Adrenal gland (tissue), 19 donors: ENCODE measurements at places on chromosomes 16 and 17. TPM values are rescaled to one million over a fixed set of nuclear protein-coding genes. Genes with fewer than 3 reads are reported as not detected.

Gene SHISA6
- total RNA-seq, result 0.60 TPM

Gene FAM171A2
- 2.8 TPM for total RNA-seq

Gene ALOX12
- not detected for total RNA-seq

Gene ORC6
- 16.1 TPM for total RNA-seq

Gene RHBDL3
- total RNA-seq, result 4.8 TPM

Gene ITGB3
- total RNA-seq, result 0.12 TPM

Gene SMIM36
- total RNA-seq, result not detected

Gene RNF166
- total RNA-seq, result 8.7 TPM

Gene DPEP3
- total RNA-seq, result not detected

DNA sequence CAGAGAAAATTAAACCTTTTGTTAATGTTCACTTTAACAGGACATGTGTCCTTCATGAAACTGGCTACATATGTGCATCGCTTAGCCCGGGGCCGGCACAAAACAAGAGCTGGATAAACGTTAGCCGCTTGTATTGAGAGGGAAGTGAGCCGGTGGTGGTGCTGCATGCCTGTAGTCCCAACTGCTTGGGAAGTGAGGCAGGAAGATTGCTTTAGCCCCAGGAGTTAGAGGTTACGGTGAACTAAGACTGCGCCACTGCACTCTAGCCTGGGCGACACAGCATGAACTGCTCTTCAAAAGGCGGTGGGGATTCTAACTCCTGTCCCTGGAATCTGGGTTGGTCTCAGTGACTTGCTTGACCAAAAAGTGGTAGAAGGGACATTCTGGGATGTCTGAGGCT, 15.0 kb upstream of the SPHK1 start:
- DNase-seq, result no peak
- no peak overlapping the region for H3K4me3 ChIP-seq
- H3K4me1 ChIP-seq, result no peaks in the 10 kb centered on the region
- H3K27ac ChIP-seq, result no peak overlapping the region

DNA sequence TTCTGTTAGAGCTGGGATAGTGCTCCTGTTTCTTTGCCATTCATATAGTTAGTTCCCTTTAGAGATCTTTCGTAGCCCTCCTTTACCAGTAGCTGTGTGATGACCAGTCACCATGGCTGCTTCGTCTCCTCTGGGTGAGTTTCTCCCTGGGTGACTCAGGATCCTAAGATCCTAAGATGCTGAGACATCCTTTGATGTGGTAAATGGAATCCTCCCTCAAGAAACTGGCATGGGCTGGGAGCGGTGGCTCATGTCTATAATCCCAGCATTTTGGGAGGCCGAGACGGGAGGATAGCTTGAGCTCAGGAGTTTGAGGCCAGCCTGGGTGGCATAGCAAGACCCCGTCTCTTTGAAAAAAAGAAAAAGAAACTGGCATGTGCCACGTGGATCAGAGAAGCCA, 5.9 kb downstream of the PHAF1 start:
- H3K4me1 ChIP-seq, result peaks cover 16% of the 10 kb centered on the region
- no peaks in the 10 kb centered on the region for H3K36me3 ChIP-seq
- H3K4me3 ChIP-seq, result no peak overlapping the region
- no peaks in the 10 kb centered on the region for H3K27me3 ChIP-seq
- H3K27ac ChIP-seq, result no peak overlapping the region

GRCh38 chr16:87954361-87954760, 3.1 kb downstream of the BANP start:
- peak overlapping the region; percentile 12 for H3K27ac ChIP-seq
- no peak overlapping the region for H3K4me3 ChIP-seq
- H3K36me3 ChIP-seq, result no peaks in the 10 kb centered on the region
- no peaks in the 10 kb centered on the region for H3K27me3 ChIP-seq
- H3K4me1 ChIP-seq, result peaks cover 51% of the 10 kb centered on the region

GRCh38 chr17:74822335-74822938, 37.2 kb downstream of the GRIN2C start:
- no peaks in the 10 kb centered on the region for H3K36me3 ChIP-seq
- no peak for DNase-seq
- no peak overlapping the region for H3K4me3 ChIP-seq
- H3K27ac ChIP-seq, result no peak overlapping the region

GRCh38 chr16:73154063-73154870, 106.3 kb upstream of the ZFHX3 start:
- peak; percentile 54 for DNase-seq
- no peaks in the 10 kb centered on the region for H3K36me3 ChIP-seq
- H3K27me3 ChIP-seq, result no peaks in the 10 kb centered on the region
- no peak overlapping the region for H3K4me3 ChIP-seq
- H3K4me1 ChIP-seq, result peaks cover 19% of the 10 kb centered on the region
- peak overlapping the region; percentile 1 for H3K27ac ChIP-seq

DNA sequence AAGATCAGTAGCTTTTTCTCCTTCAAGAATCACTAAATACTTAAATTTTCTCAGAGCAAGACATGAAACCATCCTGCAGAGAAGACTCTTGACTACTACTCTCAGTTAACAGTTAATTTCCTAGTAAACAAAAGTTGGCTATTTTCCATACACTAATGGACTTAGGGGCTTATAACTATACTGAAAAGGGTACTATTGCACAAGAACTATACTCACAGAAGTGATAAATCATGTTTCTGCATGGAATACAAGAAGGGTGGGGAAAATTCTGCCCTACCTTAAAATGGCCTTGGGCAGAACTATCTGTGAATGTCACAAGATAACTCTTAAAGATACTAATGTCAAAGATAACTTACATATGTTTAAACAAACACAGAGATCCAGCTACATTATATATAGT, 12.5 kb downstream of the ZNF652 start:
- H3K36me3 ChIP-seq, result no peaks in the 10 kb centered on the region
- no peak overlapping the region for H3K27ac ChIP-seq
- DNase-seq, result no peak
- H3K4me1 ChIP-seq, result peaks cover 12% of the 10 kb centered on the region

- no peaks in the 10 kb centered on the region for H3K36me3 ChIP-seq
- no peak overlapping the region for H3K4me3 ChIP-seq
- no peaks in the 10 kb centered on the region for H3K27me3 ChIP-seq
- no peak for DNase-seq
- H3K27ac ChIP-seq, result no peak overlapping the region
These were observed 27.9 kb downstream of the RPRML start for GRCh38 chr17:46950997-46951621.

DNA sequence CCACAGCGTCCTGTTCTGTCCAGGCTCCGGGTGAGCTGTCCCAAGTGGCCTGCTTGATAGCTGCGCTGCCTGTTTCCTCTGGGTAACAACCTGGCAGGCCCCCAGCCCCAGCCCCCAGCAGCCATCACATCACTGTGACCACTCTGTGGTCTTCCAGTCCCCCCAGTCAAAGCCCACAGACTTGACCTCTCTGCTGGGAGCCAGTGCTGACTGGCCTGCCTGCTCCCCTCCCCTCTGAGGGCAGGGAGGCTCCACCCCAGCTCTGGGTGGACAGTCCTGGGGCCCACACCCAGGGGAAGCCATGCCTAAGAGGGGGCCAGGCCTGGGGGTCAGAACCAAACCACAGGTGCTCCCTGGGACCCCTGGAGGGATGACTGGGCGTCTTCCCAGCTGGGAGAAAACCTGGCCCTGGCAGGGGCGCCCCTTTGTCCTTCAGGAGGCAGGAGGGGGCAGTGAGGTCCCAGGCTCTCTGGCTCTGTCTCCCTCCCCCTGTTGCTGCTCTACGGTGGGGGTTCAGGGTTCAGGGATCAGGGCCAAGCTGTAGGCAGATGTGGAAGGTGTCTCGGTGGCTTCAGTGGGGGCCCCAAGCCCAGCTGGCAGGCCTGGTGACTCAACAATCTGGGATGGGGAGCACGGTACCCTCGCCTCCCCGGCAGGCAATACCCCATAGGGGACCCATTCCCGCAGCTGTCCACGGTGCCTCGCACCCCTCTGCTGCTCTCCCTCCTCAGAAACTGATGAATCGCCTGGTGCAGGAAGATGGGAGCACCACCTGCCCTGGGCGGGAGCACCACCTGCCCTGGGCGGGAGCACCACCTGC, 1.8 kb upstream of the SLC16A3 start:
- DNase-seq, result no peak
- H3K27me3 ChIP-seq, result no peaks in the 10 kb centered on the region
- no peak overlapping the region for H3K4me3 ChIP-seq

DNA sequence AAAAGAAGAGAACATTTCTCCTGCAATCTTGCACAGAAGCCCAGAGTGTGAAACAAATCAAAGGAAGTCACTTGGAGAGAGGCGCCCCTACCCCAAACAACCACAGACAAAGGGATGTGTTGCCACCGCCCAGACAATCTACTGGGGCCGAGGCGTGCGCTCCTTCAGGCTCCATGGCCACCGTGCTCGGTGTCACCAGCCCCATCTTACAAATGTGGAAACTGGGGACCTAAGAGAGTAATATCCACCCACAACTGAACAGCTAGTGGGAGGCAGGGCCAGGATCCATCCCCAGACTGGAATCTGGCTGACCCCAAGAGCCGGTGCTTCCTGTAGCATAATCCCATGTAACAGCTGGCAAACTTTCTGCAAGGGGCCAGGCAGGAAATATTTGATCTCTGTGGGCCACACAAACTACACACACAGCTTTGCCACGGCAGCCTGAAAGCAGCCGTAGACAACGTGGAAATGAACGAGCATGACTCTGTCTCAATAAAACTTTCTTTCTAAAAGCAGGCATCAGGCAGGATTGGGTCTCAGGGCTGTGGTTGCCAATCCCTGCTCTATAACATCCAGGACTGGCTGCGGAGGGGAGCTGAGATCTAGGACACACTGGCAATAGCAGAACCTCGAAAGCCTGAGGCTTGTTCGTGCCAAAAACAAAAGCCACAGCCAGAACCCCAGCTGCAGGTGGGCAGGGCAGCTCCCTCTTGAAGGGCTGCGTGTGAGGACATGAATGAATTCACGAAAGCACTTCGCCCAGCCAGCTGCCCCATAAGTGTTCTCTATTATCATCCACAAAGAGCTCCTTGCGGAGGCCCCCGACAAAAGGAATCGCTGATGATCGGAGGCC, 26.6 kb upstream of the GINS2 start:
- H3K27ac ChIP-seq, result no peak overlapping the region
- H3K4me1 ChIP-seq, result peaks cover 5% of the 10 kb centered on the region
- no peak for DNase-seq
- no peaks in the 10 kb centered on the region for H3K36me3 ChIP-seq
- no peak overlapping the region for H3K4me3 ChIP-seq

GRCh38 chr17:70622368-70623260, 453.3 kb downstream of the KCNJ2 start:
- no peaks in the 10 kb centered on the region for H3K4me1 ChIP-seq
- no peak for DNase-seq
- H3K27ac ChIP-seq, result no peak overlapping the region
- no peaks in the 10 kb centered on the region for H3K36me3 ChIP-seq
- H3K4me3 ChIP-seq, result no peak overlapping the region
- no peaks in the 10 kb centered on the region for H3K27me3 ChIP-seq

GRCh38 chr16:15597135-15597534, 45.8 kb downstream of the MARF1 start:
- no peak overlapping the region for H3K4me3 ChIP-seq
- no peak overlapping the region for H3K27ac ChIP-seq
- no peaks in the 10 kb centered on the region for H3K36me3 ChIP-seq
- no peak for DNase-seq
- H3K27me3 ChIP-seq, result no peaks in the 10 kb centered on the region

DNA sequence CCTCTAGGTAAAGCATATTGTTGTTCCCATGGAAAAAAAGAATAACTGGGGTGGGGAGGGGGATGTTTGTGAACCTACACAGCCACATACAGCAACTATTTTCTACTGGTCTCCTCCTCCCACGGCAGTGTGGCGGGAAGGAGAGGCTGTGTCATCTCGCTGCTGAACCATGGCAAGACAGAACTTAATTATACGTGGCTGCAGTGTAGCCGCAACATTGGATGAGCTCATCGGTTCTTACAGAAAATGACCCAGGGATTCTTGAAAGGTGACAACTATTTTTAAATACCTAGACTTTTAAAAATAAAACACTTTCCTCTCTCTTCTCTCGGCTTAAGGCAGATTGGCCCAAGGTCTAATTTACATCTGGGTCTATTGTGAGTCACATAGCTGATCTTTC, 19.8 kb upstream of the TEKT3 start:
- H3K36me3 ChIP-seq, result no peaks in the 10 kb centered on the region
- H3K27ac ChIP-seq, result no peak overlapping the region
- no peak for DNase-seq
- no peak overlapping the region for H3K4me3 ChIP-seq

GRCh38 chr16:2952679-2953078, 11.4 kb upstream of the KREMEN2 start:
- peaks cover 6% of the 10 kb centered on the region for H3K4me1 ChIP-seq
- no peaks in the 10 kb centered on the region for H3K27me3 ChIP-seq
- no peak for DNase-seq
- H3K4me3 ChIP-seq, result no peak overlapping the region

DNA sequence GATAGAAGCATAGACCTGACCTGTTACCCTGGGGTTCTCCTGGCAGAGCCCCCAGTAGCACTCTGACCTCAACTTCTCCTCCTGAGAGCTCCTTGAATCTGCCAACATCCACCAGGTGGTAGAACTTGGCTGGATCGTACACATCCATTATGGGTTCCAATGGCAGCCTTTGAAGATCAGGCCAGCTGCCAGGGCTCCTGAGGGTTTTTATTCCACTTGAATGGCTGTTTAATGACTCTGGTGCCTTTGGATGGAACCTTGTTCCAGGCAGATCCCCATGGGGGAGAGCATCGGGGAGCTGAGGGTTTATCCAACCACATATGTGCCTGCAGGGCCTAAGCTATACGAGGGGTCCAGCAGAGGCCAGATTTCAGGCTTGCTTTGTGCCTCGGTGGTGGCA, 47.1 kb upstream of the CLEC19A start:
- H3K27ac ChIP-seq, result no peak overlapping the region
- no peaks in the 10 kb centered on the region for H3K4me1 ChIP-seq
- no peaks in the 10 kb centered on the region for H3K36me3 ChIP-seq
